ENCODE measurements at places on chromosomes 16 and 17. TPM values are rescaled to one million over a fixed set of nuclear protein-coding genes. Genes with fewer than 3 reads are reported as not detected.

Gene ABCC6
- not detected for total RNA-seq

Gene ATXN1L
- 12.5 TPM for total RNA-seq

Gene FAM171A2
- 3.7 TPM for total RNA-seq

Gene CCL3
- total RNA-seq: not detected

Gene TNK1
- total RNA-seq: 6.2 TPM

Gene C16orf92
- total RNA-seq: not detected

Gene PIPOX
- 1.3 TPM for total RNA-seq

Gene CIBAR2
- not detected for total RNA-seq

DNA sequence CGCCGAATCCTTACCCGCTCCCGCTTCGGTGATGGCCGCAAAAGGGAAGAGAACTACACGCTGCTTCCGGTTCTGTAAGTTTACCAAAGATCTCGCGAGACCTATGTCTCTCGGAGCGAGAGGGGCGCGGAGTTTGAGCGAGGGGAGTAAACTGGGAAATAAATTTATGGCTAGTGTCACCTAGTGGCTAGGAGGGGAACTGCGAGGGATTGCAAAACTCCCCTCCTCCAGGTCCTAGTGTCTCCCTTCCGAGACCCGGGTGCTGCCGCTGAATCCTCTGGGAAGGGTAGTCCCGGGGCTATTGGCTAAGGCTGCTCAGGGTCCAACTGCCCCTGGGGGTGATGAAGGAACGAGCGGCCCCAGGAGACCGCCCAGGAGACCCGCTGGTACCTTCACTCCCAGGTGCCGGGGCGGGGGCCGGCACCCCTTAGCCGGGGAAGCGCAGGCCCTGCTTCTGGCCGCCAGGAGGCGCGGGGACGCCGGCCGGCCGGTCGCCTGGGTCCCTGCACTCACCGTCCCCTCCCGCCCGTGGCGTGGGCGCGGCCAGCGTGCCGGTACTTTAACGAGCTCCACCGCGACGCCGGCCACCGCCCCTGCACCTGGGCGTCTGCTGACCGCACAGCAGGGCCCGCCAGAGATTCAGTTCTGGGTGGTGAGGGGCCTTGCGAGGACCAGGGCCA is at the start of gene RPL26:
Gene RPL26, minus strand, starts transcription at position 51 of the 680 bp plus-strand sequence. CDS start 883 bp downstream, outside the sequence.
- DNase-seq: peak; percentile 84

GRCh38 chr17:81164371-81165245 is 699 bp upstream of the PVALEF start:
- DNase-seq: no peak

DNA sequence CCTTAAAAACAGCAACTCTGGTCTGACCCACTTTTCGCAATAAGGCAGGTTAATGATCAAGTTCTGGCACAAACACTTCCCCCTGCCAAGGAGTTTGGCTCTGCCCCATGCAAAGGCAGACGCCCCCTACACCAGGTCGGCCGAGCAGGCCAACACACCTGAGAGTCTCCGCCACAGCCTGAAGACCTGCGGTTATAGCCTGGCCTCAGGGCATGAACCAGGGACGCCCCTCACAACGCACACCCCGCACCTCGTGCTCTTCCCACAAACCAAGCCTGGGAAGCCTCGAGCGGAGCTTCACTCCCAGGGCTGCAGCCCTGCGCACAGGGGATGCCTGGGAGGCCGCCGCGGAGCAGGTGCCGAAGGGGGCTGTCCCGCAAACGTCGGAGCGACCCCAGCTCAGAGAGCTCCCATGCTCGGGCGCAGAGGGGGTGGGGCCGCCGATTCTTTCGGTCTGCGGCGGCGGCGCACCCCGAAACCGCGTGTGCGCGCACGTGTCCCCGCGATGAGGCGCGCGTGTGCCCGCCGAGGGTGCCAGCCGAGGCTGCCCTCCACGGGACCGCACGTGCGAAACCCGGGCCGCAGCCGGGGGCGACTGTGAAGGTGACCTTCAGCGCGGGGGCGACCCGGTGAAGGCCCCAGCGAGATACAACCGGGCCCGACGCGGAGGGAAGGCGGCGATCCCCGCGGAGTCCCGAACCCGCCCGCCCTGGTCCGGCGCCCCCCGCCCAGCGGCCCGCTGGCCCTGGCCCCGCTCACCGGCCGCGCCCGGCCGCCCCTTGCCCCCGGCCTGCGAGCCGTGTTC is 559 bp downstream of the CLUH start:
- no peak for DNase-seq

DNA sequence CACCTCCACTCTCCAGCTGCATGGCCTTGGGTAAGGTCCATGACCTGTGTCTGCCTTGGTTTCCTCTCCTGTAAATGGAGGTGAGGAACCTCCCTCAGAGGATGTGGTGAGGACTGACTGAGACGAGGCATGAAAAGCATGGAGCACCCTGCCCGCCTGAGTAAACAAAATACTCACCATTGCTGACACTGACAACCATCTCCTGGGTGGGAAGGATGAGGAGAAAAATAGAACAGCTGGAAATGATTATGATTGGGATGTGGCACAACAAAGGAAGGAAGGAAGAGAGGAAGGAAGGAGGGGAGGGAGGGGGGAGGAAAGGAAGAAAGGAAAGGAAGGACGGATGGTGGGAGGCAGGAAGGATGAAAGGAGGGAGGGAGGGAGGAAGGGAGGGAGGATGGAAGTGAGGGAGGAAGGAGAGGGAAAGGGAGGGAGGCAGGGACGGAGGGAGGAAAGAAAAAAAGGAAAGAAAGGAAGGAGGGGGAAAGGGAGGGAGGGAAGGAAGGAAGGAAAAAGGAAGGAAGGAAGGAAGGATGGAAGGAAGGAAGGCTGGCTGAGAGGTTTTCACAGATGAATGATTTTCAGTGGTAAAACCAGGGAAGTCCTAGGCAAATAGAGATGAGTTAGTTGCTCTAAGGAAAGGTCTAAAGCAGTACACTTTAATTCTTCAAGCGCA is 276.5 kb upstream of the XYLT1 start:
- no peak for DNase-seq

DNA sequence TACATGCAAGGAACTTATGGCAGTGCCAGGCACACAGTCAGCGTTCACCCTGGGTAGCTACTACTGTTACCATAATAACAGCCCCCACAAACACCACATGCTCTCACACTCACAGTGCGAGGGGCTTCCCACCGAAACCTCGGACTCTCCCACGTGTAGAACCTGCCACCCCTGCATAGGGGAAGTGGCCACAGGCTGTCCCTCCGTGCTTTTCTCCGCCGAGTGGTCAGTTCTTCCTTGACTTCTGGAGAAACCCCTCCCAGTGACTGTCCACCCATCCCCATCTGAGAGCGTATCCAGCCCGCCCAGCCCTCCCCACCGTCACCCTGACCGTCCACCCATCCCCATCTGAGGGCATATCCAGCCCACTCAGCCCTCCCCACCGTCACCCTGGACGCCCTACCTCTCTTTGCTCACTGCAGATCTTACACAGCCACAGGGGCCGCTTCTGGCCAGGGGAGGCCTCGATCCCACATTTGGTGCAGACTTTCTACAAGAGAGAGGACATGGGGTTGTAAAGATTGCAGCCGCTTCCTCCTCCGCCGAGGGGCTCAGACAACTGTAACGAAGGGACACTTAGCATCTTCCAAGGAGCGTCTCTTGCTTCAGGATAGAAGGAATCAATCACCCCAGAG is 71.1 kb downstream of the RPH3AL start:
- DNase-seq: no peak

- DNase-seq: no peak
These were observed 412 bp downstream of the EPN2 start for GRCh38 chr17:19237389-19238166.

DNA sequence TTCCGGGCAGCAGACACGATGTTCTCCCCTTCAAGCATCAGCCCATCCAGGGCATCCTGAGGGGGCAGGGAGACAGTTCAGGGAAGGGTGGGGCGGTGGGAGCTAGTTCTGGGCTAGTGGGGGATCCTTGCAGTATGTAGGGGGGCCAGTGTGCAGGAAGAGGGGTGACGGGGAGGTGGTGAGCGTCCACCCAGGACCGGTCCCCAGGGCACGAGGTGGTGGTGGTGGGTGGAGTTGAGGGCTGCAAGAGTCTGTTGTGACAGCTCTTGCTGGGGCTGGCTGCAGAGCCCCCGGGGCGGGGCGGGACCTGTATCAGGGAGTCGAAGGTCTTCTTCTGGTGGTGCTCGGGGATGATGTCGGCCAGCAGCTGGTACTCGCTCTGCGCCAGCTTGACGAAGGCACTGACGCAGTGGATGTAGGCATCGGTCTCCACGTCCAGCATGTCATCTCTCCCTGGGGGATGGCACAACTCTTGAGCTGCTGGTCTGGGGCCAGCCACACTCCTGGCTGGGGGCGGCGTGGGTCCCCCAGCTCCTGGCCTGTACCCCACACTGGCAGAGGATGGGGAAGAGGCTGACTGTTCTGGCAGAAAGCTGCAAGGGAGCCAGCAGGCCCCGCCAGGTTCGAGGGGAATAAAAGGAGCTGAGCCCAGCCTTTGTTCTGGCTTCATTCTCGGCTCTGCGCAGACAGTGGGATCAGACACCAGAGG is 10.0 kb downstream of the ZACN start:
- no peak for DNase-seq

GRCh38 chr17:48915459-48916282 is 7.5 kb downstream of the UBE2Z start:
- no peak for DNase-seq

- DNase-seq: no peak
These were observed 65.4 kb upstream of the RASL10B start for GRCh38 chr17:35666070-35666469.

GRCh38 chr16:81716478-81717225 is 62.4 kb upstream of the PLCG2 start:
- no peak for DNase-seq

Measured in esophagus squamous epithelium (tissue), 5 donors.